NB4 (cell line): ENCODE measurements at places on chromosomes 2 and 18.

- no peak for DNase-seq
Observed at GRCh38 chr2:130997198-130997597, 96.1 kb downstream of the FAM168B start.

DNA sequence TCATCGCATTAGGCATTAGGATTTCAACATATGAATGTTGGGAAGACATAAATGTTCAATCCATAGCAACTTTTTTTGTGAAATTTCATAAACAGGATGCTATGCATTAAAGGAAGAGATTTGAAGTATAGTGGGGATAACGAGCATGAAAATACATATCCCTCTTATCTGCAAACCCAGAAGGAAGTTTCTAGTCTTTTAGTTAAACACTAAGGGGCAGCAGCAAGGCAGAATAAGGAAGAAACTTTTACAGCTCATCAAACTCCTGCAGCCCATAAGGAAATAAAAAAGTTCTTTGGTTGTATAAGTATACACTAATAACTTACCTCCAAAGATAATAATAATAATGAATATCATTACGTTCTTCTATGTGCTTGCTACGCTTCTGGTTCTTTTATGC is 81.5 kb downstream of the CD226 start:
- DNase-seq: no peak

- DNase-seq: no peak
Observed at GRCh38 chr2:205535001-205535400, 147.3 kb upstream of the NRP2 start.

- DNase-seq: peak; percentile 2
Observed at GRCh38 chr2:233851169-233851568, 3.2 kb downstream of the HJURP start.

- DNase-seq: no peak
Observed at GRCh38 chr2:144432921-144433320, 87.0 kb downstream of the ZEB2 start.

DNA sequence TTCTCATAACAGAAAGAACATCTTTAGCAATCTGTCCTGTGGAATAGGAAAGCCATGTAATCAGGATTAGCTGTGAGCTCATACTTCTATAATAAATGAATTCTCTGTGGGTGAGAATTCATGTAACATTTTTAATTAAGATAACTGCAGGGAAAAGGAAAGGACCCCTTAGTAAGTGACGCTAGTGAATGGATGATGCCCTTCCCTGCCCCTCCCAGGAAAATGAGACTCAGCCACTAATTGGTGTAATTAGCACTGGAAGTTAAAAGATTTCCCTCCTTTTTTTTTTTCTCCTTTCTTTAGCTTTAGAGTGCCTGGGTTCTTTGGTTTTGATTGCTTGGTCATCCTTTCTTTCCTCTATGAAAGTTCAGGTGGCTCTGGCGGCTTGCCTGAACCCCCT is 90.3 kb downstream of the VWA3B start:
- DNase-seq: no peak

- DNase-seq: no peak
Observed at GRCh38 chr2:16693854-16694253, 28.2 kb upstream of the CYRIA start.

- DNase-seq: peak; percentile 87
Observed at GRCh38 chr2:159614534-159615366, 1.6 kb downstream of the BAZ2B start.

- DNase-seq: no peak
Observed at GRCh38 chr2:217751952-217752351, 250.8 kb downstream of the TNS1 start.

GRCh38 chr2:138516030-138516704 is 14.6 kb downstream of the SPOPL start:
- DNase-seq: no peak

- DNase-seq: no peak
Observed at GRCh38 chr2:17093712-17094111, 424.5 kb downstream of the RAD51AP2 start.

DNA sequence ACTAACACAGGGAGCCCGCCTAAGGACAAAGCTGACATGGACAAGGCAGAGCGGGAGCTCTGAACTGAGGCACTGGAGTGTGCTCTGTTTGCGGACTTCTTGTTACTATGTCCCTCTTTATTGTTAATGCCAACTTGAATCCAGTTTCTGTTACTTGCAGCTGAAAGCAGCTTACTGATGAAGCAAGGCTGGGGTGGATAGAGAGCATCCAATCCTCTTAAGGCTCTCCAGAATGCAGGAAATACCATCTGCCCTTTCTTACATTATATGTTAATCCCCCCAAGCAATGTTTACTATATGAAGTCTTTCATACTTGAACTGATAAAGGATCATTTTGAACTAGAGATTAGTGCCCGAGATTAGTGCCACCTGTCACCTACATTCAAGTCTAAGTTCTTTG is 9.4 kb downstream of the FAM210A start:
- DNase-seq: no peak

DNA sequence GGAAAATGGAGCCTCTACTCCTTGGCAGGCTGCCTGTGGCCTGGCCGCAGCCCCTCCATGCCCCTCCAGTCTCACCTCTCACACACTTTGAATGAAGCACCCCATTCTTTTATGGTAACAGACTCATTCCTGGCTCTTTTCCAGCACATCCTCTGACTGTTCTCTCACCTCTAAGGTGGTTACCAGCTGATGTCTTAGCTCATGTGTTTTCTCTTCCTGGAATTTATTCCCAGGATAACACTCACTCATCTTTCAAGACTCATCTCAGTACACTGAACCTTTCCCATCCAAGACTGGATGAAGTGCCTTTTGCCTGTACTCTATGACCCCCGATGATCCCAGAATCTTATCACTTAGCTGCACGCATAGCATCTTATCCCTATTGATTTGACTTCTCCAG is 50.6 kb downstream of the SLC9A4 start:
- DNase-seq: no peak

DNA sequence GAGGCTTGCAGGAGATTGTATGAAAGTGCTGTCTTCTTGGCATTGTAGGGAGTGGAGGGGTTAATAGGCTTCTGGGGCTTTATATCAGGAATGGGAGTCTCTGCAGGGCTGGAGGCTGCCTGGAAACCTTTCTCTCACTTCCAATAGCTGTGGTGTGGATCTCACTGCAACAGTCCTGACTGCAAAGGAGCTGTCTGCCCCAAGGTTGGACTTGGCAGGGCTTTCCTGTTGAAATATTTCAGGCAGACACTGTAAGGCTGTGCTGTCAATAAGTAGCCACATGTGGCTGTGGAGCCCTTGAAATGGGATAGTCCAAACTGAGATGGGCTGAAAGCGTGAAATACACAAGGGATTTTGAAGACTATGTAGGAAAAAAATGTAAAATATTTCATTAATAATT is 399.1 kb upstream of the SPRED2 start:
- DNase-seq: no peak

GRCh38 chr2:203352604-203353255 is 24.5 kb downstream of the ABI2 start:
- DNase-seq: no peak

DNA sequence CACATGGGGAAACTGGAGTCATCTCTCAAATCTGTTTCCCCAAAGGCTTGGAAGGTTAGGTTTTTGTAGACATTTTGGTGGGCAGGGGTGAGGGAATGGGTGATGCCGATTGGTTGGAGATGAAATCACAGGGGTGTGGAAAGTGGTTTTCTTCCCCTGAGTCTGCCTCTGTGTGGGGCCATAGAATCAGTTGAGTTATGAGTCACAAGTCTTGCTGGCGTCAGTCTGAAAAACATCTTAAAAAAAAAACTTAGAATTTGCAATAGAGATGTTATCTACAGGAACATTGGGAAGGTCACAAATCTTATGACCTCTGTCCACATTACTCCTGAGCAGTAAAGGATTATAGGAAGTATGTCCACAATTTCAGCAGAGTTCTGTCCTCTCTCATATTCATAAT is 314.6 kb downstream of the CNTNAP5 start:
- no peak for DNase-seq

- no peak for DNase-seq
Observed at GRCh38 chr2:103605071-103605780, 843.4 kb downstream of the TMEM182 start.

GRCh38 chr2:40113272-40113968 is 334.4 kb upstream of the THUMPD2 start:
- DNase-seq: no peak

- DNase-seq: peak; percentile 22
Observed at GRCh38 chr2:20077411-20077940, 26.0 kb upstream of the LAPTM4A start.

DNA sequence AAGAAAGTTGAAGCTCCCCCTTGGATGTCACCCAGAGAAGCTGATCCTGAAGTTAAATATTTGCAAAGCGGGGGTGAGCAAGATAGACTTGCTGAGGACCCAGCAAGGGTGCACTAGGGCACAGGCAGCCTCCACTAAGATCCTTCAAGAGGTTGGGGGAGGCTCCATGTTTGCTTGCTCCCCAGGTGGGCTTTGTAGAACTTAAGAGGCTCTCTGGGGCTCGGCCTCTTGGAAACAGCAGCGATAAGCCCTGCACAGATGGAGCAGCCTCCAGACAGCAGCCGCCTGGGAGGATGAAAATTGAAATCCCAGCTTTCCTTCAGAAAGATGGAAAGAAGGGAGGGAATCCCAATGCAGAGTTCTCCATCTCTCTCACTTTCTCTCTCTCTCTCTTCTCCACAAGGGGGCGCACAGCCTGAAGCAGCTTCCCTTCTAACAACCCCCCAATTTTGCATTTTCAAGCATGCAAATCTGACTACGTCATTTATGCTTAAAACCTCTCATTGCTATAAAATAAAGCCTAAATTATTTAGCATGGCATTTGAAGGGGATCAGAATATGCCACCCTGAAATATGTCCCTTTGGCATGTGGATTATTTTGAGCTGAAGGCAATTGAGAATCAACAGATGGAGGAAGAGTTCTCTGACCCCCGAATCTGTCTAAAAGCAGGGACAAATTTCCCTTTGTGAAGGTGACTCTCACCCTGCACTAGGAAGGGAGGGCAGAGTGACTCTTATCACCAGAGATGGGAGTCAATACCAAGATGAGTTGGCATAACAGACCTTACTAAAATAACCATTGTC is 185.7 kb upstream of the KLHL29 start:
- DNase-seq: peak; percentile 18

DNA sequence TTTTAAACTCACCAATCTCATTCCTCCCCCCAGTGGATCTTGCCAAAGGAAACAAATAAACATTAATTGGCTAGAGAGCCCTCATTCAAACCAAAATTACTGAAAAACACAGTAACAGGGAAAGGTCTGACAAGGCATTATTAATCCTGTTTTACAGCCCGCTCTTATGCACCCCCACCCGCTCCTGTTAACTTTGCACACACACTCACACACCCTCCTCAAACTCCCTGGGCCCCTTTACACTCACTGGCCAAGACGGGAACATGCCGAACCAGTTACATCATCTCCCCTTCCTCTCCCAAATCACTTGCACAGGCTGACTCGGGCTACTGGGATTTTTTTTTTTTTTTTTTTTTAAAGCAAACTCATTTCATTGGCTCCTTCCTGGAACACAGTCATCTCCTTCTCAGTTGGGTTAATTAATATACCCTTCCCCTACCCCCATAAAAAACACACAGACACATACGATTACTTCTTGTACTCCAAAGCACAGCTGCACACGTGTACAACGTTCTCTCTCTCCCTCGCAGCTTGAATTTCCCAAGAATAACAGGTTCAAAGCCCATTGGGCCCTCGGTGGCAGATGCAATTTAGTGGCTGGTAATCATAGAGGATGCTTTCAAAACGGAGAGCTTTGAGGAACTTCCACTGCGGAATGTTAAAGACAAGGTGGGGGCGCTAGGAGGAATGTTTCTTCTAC is 31.8 kb downstream of the KLF7 start:
- peak; percentile 42 for DNase-seq

DNA sequence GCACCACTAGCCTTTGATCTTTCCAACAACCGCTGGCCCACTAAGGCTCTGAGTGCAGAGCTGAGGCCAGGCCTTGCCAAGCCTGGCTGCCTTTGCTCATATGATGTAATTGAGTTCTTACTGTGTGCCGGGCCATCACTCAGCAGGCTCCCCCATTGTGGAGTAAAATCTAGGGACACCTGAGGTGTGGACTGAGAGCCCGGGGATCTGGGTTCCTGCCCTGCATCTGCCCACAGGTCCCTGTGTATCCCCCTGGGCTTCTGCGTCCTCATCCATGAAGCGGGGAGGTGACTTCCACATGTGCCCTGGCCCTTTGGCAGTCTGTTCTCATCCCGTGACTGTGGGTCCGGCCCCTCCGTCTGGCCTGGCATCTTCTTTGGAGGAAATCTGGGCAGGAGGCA is 33.8 kb downstream of the GREB1 start:
- DNase-seq: no peak

- no peak for DNase-seq
Observed at GRCh38 chr2:220455351-220455990, 828.0 kb downstream of the SLC4A3 start.
